ENCODE measurements at places on chromosomes 11 and 22.

- no peak for DNase-seq
Observed at GRCh38 chr11:86671531-86672006, 847 bp downstream of the ME3 start.

DNA sequence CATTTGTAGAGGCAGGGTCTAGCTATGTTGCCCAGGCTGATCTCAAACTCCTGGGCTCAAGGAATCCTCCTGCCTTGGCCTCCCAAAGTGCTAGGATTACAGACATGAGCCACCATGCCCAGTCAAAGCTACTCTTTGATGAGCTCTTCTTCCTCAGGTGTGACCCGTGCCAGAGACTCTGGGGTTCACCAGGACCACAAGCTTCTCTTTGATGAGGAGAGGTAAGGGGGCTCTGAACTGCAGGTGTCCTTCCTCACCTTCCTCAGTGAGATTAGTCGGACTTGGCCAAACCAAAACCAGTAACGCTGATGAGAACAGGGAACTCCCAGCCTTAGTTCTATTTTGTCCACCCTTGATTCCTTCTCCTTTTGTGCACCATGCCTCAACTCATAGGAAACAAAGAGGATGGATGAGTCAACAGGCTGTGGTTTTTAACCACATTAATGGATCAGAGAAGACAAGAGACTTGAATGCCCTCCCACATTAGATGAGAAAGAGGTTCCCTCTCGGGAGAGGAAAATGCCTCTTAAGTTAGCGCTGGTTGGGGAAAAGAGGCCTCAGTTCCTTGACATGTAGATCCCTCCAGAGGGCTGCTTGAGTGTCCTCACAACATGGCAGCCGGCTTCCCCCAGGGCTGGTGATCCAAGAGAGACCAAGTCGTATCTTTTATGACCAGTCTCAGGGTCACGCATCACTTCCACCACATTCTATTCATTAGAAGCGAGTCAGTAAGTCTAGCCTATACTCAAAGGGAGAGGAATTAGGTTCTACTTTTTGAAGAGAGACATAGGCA, 25.7 kb upstream of the CTR9 start:
- no peak for DNase-seq

DNA sequence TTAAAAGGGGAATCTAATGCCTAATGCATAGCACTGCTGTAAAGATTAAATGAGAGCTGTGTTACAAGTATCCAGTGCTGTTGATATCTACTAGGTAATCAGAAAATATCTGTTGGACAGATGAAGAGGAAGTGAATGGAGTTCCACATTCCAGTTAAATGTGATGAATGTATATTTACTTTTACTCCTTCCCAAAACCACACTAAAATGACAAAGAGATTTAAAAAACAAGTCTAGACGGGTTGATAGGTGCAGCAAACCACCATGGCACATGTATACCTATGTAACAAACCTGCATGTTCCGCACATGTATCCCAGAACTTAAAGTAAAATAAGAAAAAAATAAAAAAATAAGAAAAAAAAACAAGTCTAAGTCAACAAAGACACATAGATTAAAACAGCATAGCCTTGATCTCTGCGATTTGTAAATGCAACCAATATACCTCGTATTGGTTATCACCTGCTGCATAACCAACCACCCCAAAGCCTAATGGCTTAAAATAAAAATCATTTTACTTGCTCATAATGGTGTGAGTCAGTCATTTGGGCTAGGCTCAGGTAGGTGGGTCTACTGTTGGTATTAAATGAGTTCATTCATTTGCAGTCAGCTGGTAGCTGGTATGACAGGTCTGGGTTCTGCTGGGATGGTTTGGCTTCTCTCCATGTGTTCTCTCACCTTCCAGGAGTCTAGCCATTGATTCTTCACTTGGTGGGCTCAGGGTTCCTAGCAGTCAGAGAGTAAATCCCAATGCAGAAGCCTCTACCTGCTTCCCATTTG, 39.7 kb upstream of the SLC6A5 start:
- no peak for DNase-seq

GRCh38 chr11:79309407-79309806, 131.4 kb downstream of the TENM4 start:
- DNase-seq: no peak

DNA sequence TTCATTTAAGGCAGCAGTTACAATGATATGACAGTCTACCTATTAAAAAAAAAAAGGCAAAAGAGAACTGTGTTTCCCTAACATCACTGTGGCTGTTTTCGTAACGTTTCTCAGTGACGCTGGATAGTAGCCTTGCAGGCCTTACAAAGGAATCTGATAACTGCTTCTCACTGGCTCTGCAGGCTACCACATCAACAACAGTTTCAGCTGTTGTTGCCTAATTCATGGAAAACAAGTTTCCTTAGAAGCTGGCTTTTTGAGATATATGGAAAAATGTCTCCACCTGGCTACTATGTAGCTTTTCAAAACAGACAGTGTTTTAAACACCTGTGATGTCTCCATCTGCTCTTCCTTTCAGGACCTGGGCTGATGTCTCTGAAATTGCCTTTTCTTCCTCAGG, 3.8 kb downstream of the OR51V1 start:
- no peak for DNase-seq

DNA sequence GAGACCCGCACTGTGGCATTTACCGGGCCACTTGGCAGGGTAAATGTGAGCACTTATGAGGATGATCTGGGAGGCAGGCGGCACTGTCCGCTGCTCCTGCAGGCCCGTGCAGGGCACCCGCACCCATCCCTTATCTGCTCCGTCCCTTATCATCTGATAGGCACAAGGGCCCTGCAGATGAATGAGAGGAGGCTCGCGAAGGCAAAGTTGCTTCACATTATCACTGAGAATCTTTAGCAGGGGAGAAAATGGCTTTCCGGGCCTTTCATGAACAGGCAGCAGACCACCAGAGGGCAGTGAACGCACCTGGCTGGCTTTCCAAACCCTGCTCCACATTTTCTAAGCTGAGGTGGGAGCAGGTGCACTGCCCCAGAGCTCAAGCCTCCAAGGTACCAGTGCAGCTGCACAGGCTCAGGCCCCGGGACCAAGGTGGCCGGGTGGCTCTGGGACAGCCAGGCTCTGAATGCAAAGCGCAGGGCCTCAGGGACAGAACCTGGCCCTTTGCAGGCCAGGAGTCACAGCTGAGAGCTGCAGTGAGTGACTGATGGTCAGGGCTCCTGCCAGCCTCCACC, 165.6 kb downstream of the SHANK2 start:
- DNase-seq: peak; percentile 35

DNA sequence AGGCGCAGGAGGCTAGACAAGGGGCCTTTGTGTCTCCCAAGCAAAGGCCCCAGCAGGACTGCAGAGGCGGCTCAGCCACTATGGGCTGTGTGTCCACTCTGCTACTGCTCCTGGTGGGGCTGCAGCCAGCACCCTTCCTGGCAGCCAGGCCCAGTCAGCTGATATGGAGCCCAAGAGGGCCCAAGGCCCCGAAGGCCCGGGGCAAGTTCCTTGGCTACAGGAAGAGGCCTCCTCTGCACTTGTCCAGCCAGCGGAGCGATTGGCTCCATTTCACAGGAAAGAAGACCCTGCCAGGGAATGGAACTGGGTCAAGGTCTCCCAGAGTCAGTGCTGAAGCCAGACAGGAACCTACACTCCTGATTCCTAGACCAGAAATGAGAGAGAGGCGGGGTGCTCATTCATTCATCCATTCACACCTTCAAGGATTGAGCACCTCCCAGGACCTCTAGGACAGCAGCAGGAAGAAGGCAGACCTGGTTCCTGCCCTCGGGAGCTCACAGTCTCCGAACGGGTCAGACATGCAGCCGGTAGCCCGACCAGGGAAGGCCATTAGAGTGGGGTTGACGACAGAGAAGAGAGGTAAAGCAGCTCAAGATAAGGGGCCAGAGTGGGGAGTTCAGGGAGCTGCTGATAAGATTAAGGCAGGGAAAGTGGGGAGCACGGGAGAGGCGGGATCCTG, 811 bp upstream of the P2RY2 start:
- no peak for DNase-seq

- no peak for DNase-seq
Observed at GRCh38 chr11:74072721-74073120, 63.8 kb upstream of the UCP3 start.

DNA sequence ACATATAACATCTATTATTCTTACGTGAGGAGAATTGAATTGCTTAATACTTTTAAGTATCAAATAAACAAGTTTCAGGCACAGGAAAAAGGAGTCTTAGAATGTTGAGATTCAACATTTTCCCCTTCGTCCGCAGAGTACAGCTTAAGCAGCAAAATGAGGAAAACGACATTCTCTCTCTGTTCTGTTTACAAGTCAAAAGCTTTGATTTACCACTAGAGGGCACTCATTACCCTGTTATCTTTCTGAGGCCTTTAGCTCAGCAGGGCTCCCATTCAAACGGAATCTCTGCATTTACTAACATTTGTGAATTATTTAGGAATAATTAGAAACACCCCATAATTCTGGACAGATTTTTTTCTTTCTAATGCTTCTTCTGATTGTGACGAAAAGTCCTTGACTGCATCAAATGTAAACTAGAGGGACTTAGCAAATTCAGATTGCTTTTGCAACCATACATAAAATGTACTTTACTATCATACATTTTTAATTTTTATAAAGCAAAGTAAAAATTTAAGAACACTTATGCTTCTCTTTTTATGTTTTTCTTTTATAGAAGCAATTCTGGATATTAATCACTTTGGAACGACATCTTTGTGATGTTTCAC, 75.0 kb downstream of the JRKL start:
- peak; percentile 8 for DNase-seq

GRCh38 chr11:952406-953385, 27.0 kb downstream of the AP2A2 start:
- no peak for DNase-seq

DNA sequence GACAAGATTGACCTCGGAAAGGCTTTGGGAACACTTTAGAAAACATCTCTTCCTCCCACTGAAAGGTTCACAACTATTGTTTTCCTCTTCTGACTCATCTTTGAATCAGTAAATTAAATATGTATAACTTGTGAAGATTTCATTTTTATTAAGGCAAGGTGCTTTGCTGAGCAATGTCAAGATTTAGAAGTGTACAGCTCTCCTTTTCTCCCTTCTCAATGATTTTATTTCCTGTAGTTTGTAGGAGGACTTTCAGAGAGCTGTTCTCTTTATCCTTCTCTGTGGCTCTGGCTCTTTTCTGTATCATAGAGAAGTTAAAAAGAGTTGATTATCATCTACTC, 594.2 kb downstream of the METTL15 start:
- DNase-seq: no peak

DNA sequence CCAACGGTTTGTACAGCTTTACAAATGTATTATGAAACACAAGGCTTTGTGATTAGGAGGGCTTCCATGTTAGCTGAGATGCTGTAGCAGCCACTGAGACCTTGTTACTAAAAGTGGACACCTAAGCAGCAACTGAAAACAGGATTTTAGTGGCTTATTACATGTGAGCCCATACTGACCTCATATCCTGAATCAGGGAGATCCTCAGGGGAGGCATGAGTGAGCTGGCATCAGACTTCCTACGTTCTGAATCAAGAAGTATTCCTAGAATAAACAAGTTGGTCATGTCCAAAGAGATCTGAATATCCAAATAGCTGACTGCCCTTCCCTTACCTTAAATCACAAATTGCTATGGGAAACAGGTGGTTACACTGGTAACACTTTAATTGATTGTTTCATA, 59.1 kb upstream of the SCUBE2 start:
- no peak for DNase-seq

DNA sequence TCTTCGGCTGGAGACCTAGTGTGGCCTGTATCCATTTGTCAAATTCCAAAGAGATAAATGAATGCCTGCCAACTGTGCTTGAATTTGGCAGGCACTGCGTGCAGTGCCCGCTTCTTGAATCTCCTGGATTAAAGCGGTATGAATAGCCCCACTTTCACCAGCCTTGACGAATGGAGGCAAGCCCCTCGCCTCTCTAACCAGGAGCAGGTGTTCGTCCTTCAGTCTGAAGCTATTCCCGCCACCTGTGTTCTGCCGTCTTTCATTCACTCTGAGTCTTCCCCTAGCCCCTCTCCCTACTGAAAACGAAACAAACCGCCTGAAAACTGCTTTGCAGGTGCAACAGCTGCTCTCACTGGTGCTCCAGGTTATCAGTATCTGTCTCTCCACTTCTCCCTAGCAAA, 11.2 kb downstream of the NLRP14 start:
- DNase-seq: no peak

GRCh38 chr22:36433318-36434231, 45.8 kb upstream of the MYH9 start:
- DNase-seq: no peak

GRCh38 chr11:28627690-28628255, 519.6 kb downstream of the METTL15 start:
- no peak for DNase-seq

- no peak for DNase-seq
Observed at GRCh38 chr11:72842653-72843330, 28.6 kb downstream of the ATG16L2 start.

DNA sequence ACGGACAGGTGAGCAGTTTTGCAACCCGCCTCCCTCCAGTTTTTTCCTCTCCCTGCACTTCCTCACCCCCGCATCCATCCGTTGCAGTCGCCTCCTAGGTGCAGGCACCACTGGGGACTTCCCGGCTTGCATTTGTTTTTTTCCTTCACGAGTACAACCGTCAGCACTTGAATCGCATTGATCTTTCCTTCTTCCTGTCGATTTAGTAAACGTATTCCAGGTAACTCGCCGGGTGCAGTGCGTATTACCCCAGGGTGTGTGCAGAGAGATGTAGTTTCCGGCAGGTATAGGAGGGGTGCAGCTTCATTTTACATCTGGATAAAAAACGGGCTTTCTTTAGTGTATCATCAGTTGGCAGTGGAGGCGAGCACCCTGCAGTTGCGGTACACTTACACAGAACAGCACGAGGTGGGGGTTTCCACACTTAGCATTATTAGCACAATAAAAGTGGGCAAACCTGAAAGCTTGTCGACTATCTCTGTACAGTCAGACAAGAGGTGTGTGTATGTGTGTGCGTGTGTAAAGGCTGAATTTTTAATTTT, at the start of gene SORL1-AS1:
Gene SORL1-AS1, minus strand, starts transcription at position 359 of the 542 bp plus-strand sequence.
- no peak for DNase-seq

DNA sequence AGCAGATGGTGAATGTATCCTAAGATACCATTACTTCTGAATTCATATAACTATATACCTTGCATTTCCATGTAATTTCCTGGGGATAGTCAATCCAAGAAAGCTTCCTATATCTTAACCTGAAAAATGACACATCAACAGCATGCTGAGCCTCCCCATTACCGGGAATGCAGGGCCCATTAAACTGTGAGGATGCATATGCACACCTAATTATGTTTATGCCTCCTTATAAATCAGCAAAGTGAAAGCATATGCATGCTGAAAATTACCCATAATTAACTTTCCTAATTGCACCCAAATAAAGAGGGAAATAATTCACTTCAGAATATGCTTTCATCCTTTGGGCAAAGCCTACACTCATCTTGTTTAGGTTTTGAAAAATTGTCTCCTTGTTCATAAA, 663.0 kb downstream of the KCNA4 start:
- no peak for DNase-seq

- DNase-seq: no peak
Observed at GRCh38 chr11:130819625-130820024, 96.7 kb downstream of the SNX19 start.

- DNase-seq: no peak
Observed at GRCh38 chr11:810040-810567, 337 bp downstream of the RPLP2 start.
